ENCODE measurements at places on chromosomes 5 and 9.

GRCh38 chr9:33885948-33886347 is 69.0 kb downstream of the UBE2R2 start:
- no peak for DNase-seq

GRCh38 chr9:22112870-22113821 is 104.0 kb upstream of the CDKN2B start:
- no peak for DNase-seq

DNA sequence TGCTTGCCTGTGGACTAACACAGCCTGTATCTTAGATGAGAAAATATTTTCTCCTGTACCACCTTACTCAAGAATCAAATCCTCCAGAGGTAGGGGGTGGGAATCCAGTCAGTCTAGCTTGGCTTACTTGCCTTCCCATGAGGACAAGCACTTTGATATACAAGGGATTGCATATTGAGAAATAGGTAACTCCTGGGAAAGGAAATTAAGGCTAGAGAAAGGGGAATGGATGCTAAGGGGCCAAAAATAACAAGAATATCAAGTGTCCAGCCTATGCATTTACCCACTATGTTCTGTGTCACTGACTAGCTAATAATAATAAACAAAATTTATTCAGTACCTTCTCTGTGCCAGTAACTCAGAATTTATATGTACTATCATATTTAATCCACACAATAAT is 21.4 kb upstream of the SNX2 start:
- no peak for DNase-seq

DNA sequence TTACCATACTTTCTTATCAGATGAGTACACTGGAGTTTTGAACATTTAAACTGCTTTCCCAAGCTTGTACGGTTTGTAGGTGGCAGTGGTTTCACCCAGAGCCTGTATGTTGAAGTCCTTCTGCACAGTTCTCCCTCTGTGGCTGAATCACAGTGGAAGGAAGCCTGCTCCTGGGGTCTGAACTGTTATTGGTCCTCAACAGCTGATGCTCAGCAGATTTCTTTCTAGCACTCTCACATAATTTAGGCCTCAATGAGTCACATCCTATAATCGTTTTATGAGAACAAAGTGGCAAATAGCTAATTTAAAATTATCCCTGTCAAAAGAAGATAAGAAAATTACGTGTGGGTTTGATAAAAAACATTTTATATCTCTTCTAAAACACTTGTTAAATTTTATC is 229.7 kb downstream of the TLE4 start:
- no peak for DNase-seq

DNA sequence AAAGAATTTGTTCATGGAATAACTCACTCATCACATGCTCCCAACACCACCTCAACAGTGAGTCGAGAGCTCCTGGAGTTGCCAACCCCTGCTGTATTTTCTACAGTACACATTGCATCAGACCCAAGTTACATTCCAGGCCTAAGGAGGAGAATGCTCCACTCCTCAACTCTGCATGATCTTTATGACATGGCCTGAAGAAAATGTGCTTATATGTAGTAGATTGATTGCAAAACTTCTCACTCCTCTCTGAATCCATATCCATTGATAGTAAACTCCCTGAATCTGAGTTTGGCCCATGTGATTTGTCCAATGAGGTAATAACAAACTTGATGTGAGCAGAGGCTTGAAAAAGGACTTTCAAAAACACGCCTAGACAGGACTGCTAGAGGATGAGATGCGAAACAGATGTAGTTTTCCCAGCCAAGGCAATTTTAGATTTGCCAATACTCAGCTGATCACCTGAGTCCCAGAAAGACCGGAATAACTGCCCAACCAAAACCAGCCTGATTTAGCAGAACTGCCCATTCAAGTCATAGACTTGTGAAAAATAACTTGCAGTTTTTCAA is 29.0 kb upstream of the PAPPA start:
- DNase-seq = no peak

DNA sequence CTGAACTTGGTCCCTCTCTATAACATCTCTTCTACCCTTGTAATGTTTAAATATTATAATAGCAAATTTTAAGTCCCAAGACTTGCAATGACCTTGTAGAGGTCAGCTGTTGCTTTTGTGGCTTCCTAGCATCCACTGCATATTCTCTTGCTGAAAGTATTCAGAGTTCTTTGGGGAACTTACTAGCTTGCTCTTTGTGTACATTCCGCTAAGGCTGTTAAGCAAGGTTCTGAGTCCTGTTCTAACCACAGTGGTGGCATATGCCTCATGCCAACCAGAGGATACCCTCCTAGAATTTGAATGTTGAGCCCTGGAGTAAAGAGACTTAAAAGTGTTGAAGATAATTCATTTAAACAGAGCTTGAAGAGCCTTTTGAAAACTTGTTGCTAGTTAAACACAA is 570.9 kb downstream of the TLE1 start:
- no peak for DNase-seq

DNA sequence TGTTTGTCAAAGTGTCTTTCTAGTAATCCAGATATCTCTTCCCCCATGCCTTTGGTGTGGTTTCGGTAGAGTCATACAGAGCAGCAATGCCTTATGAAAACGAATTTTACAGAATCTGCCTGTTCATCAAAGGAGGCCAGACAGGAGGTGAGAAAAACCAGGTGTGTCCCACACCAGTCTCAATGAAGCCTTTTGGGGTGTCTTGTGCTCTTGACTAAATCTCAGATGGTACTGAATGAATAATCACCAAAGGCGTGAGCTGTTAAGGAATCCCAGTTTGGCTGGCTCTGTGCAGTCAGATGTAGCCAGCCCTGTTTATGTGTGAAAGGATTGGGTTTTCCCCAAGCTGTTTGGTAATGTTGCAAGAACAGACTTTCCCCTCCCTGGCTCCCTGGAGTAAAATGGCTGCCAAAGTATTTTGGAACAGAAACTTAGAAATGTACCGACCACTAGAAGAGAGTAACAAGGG is 70.8 kb upstream of the CDKN2B start:
- no peak for DNase-seq

DNA sequence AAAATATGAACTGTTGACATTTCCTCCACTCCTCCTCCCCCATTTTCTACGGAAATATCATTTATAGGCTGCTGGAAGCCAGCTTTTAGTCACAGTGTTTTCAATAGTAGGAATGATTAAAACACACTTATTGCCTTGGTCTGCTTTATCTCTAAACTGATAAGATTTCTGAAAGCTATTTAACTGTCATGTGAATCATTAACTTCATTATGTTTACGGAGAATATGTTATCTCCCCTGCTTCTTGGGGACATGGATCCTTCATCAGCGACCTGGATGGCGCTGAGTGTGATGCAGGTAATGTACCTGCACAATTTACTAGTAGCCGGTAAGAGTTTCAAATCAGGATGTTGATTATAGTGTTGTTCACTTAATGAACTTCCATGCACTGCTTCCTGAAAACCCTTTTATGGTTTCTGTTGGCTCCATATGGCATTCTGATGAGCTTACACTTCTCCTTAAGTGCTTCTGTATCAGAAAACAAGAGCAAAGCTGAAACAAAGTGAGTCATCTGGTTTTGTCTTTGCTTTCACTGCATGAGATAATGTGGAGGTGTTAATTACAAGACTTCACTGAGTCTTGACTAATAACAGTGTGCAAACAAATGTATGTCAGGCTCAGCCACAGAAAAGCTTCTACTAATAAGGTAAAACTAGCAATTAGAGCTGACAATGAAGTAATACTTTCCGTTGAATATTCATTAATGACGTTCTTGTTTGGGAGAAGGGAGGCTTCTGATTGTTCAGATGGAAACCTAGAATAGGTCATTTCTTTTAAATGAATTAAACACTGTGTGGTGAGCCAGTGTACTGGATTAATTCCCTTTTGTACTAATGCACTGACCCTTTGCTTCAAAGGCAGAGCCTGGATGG is 162.4 kb upstream of the ZNF608 start:
- peak; percentile 38 for DNase-seq

DNA sequence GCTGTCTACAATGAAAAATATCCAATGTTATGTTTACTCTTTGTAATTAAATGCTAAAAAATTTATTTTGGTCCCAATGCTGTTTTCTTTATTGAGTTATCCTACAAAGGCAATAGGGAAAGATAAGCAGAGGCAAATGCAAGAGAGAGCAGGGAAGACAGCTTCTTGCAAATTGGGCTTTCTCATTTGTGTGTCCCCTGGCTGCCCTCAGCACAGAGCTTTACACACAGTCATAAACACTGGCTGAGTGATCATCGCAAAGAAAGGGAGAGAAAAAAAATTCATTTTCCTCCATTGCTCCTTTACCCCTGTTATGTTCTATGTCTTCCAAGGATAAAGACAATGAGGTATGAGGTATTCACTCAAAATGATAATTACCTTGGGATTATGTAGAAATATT is 2.3 kb upstream of the TSSK1B start:
- no peak for DNase-seq

DNA sequence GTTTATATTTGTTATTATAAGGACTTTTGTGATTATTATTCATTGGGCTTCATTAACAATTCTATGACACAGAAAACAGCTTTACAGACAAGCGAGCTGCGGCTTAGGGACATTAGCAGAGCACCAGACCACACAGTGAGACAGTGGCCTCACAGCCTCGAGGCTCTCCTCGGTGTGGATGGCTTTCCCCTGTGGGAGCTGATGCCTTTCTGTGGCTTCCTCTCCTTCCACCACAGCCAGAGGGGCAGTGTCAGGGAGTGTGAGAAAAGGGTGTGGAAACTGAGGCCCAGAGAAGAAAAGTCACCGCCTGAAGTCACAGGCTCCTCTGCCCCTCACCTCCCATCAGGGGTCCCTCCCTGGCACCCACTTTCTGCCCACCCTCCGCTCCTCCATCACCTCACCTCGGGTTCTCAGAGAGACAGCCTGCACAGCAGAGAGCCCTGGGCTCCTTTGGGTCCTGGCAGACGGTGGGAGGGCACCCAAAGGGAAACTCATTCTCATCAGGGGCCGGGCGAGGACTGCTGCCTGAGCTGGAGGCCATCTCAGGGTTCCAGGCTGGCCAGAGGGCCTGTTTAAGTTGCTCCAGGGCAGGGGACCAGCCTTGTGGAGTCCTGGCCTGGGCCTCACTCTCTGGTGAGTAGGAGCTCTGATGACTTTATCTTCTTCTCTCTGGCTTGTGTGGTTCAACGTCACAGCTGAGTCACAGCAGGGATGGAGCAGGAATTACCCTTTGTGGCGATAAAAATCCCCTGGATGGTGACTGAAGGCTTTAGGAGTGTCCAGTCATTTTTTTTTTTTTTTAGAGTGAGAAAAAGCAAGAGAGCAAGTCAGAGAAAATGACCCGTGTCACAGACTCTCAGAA is 830 bp downstream of the TRAF1 start:
- DNase-seq = no peak

DNA sequence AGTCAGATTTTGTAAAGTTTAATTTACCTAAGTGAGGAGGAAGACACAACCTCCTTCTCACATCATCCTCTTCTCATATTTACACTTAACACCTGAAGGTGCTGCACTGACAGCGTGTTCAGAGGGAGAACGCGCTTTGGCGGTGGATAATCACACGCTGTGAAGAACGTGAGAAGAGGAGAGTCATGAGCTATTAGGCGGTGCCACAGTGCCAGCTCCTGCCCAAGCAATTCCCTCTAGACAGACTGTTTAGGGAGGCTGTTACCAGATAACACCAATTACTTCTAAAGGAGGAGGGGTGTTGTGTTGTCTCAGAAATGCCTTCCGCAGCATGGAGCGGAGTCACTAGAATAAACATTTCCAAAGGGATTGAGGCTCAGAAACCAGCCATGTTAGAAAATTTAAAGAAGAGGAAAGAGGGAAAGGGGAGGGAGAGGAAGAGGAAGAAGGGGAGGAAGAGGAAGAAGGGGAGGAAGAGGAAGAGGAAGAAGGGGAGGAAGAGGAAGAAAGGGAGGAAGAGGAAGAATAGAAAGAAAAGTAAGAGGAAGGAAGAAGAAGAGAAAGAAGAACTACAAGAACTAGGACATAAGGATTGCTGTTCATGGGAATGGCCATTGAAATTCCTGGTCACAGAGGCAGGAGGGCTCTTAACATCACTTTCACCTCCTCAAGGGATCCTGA is 37.3 kb upstream of the WWC1 start:
- DNase-seq = no peak

DNA sequence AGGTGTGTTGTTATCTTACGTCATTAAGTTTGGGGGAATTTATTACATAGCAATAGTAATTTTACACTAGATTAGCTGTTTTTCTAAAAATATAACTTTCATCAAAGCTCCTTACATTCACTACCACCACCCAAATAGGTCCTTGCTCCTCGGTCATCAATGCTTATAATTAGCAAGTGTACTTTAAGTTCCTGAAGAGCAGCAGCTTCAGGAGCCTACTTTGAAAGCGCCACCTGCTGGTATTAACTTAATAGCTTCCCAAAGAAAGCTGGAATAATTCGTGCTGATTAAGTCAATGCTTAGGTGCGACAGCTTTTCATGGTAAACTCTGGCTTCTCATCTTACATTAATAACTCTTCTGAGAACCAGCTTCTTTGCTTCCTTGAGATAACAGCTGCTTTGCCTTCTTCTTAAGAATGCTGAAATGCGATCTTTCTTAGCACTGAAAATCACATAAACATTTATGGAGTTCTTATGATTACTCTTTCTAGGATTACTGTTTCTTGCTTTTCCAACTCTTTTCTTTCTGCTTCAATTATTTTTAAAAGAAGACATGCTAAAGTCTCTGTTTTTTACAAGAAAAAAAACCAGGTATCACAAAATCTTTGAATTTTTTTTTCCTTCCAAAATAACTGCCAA is 10.0 kb upstream of the C5 start:
- peak; percentile 59 for DNase-seq

DNA sequence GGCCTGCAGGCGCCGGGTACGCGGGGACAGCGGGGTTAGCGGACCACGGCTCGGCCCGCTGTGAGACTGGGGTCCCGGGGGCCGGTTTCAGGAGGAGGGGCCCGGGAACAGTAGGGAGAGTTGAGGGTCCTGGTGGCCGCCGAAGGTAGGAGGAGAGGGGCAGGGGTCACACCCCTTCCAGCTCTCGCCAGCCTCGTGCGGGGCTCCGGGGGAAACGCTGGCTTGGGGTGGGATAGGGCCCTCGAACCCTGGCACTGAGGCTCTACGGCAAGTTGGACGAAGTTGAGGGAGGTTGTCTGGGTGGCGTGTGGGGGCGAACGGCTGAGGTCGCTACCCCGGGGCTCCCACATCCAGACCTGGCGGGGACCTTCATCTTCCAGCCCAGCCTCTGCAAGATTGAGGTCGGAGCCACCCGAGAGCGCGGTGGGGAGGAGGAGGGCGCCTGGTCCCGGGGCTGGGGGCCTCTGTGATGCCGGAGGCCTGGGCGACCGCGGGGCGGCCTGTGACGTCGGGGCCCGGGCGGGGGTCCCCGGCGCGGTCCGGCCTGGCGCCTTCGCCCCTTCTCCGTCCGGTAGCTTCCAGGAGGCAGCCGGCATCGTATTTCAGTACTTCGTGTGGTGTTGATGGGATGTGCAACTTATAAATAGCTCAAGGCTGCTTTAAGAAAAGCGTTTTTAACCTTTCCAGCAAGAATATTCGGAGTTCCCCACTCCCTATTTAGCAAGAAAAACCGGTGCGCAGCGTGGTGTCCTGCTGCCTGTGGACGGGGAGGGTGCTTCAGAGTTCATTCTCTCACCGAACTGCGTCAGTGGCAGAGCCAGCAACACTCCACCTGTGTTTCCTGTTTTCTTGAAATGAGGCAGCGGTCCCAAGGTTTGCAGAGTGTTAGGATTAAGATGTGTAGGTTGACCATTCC is 902 bp downstream of the HABP4 start:
- no peak for DNase-seq

- DNase-seq = no peak
Observed at GRCh38 chr5:142837081-142837725, 67.0 kb downstream of the ARHGAP26 start.

- no peak for DNase-seq
Observed at GRCh38 chr9:37001459-37001858, 32.6 kb downstream of the PAX5 start.

GRCh38 chr5:55749387-55749786 is 11.5 kb downstream of the DDX4 start:
- no peak for DNase-seq

All from NCI-H1105 (cell line).